ENCODE measurements at places on chromosomes 3 and 15. TPM values are rescaled to one million over a fixed set of nuclear protein-coding genes. Genes with fewer than 3 reads are reported as not detected.

DNA sequence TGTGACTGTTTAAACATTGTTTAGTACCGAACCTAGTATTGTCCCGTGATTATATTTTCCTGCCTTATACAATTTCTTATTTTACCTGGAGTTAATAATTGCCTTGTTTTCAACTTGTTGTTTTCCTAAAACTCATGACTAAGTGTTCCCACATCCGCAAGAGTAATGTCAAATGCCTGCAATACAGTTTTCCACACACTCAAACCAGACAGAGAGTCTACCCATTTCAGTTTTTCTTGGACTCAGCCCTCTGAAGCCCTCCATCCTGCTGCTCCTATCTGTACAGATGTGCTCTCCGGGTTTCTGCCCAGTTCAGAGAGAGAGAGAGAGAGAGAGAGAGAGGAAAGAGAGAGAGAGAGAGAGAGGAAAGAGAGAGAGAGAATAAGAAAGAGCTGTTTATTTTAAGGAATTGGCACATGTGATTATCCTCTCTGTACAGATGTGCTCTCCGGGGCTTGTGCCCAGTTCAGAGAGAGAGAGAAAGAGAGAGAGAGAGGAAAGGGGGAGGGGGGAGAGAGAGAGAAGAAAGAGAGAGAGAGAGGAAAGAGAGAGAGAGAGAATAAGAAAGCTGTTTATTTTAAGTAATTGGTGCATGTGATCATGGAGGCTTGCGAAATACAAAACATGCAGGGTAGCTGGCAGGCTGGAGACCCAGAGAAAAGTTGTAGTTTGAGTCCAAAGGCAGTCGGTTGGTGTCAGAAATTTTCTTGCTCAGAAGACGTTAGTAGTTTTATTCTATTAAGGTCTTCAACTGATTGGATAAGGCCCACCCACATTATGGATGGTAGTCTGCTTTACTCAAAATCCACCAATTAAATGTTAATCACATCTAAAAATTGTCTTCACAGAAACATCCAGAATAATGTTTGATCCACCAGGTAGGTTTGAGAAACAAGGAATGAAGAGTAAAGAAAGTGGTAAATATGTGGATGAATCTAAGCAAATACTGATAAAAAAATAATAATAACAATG is 104.1 kb upstream of the GOLGA8J start:
- H3K4me1 ChIP-seq, result no peaks in the 10 kb centered on the region
- H3K27me3 ChIP-seq, result no peaks in the 10 kb centered on the region
- no peak for DNase-seq
- no peaks in the 10 kb centered on the region for H3K36me3 ChIP-seq

DNA sequence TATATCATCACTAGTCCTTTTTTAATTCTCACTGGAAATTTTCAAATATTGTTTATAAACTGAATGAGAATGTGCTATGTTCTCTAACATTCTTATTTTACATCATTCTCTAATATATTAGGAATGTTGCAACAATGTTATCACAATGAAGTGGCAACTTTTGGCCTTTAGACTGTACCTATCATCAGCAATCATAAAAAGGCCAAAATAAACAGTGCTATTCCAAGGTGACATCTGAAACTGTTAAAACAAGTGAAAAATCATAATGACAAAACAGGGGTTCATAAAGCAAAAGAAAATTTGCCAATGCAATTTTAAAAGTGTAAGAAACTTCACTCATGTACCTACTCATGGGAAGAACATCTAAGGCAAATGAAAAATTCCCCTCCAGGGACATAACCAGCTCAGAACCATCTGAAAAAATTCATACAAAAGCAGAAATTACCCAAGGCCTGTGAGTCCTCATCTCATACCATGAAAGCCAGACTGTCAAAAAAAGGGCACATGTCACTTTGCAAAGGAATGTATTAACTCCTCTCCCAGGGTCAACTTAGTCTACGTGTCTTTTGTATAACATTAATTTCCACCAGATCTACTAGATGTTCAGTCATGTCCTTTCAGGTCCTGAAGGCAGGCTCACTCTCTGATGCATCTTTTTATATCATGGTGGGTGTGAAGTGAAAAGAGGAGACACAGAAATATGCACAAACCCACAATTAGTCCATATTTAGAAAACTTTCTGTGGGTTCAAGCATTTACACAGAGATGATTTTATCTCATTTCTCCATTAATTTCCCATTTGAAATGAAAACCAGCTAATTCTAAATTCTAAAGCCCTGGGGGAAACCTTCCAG is 211.9 kb downstream of the CBLB start:
- no peak overlapping the region for H3K4me3 ChIP-seq
- H3K27me3 ChIP-seq, result no peaks in the 10 kb centered on the region
- no peak for DNase-seq
- H3K27ac ChIP-seq, result no peak overlapping the region
- peaks cover 5% of the 10 kb centered on the region for H3K4me1 ChIP-seq

- no peak for DNase-seq
- no peak overlapping the region for H3K27ac ChIP-seq
- no peaks in the 10 kb centered on the region for H3K36me3 ChIP-seq
Measured at GRCh38 chr3:185534511-185534910, 17.9 kb downstream of the LIPH start.

- DNase-seq, result no peak
- no peaks in the 10 kb centered on the region for H3K4me1 ChIP-seq
- H3K4me3 ChIP-seq, result no peak overlapping the region
- H3K36me3 ChIP-seq, result no peaks in the 10 kb centered on the region
- H3K27me3 ChIP-seq, result no peaks in the 10 kb centered on the region
Measured at GRCh38 chr3:111031538-111031937, 40.1 kb upstream of the NECTIN3 start.

The WNT5A gene
- 8.0 TPM for total RNA-seq

All from right atrium auricular region (tissue), 2 donors.